ENCODE measurements at places on chromosomes 6 and 20. TPM values are rescaled to one million over a fixed set of nuclear protein-coding genes. Genes with fewer than 3 reads are reported as not detected.

- DNase-seq: no peak
Measured at GRCh38 chr6:107695061-107695720, 128.9 kb downstream of the SCML4 start.

DNA sequence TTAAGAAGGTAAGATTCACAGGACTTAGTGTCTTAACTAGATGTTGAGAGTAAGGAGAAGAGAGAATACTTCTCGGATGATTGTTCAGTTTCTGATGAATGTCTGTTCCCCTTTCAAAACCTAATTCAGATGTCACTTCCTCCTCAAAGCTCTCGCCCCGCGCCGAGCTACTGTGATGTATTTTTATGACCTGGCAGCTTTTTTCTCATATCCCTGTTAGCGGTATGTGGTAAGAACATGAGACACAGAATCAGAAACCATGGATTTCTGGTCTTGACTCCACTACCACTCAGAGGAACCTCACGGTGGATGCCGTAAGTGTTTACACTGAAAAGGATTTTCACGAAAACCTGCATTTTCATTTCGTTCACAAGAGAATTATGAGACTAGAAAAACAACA, 48.4 kb downstream of the CEP43 start:
- DNase-seq: peak; percentile 88

- no peak for DNase-seq
Measured at GRCh38 chr6:17816921-17817611, 110.3 kb upstream of the NUP153 start.

GRCh38 chr6:150004101-150004782, 21.1 kb downstream of the RAET1L start:
- peak; percentile 83 for DNase-seq

GRCh38 chr20:63246490-63247288, 7.6 kb downstream of the NKAIN4 start:
- DNase-seq: no peak

DNA sequence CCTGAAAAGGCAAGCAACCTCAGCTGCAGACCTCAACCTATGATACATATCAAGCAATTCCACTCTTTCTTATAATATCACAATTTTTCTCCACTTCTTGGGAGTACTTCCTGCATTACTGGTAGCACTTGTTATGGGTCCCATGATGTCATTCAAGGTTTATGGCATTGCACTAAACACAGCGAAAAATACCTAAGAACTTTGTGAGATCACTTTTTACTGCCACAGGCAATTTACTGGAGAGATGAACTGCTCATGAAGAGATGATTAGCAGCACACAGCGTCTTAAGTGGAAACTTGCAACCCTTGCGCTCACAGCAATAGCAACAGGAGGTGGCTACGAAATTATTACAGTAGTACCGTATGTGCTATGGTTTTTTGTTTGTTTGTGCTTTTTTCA, 19.3 kb upstream of the RIMS4 start:
- DNase-seq: no peak

DNA sequence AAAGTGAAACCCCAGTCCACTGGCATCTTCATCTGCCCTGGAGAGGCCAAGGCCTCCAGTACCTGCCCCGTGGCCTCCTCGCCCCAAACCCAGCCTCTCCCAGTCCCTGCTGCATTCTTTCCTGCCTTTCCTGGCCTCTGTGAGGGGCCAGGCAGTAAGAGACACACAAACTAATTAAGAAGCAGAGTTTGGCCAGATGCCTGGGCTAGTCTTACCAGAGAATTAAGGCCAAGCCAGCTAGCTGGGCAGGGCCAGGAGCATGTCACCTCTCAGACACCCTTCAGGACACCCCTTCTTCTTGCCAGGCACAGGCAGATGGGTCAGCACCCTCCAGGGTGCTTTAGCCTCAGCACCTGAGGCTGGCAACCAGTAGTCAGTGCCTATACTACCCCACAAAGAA, 2.4 kb downstream of the MDGA1 start:
- no peak for DNase-seq

GRCh38 chr6:80165143-80165542, 58.7 kb downstream of the BCKDHB start:
- DNase-seq: no peak

DNA sequence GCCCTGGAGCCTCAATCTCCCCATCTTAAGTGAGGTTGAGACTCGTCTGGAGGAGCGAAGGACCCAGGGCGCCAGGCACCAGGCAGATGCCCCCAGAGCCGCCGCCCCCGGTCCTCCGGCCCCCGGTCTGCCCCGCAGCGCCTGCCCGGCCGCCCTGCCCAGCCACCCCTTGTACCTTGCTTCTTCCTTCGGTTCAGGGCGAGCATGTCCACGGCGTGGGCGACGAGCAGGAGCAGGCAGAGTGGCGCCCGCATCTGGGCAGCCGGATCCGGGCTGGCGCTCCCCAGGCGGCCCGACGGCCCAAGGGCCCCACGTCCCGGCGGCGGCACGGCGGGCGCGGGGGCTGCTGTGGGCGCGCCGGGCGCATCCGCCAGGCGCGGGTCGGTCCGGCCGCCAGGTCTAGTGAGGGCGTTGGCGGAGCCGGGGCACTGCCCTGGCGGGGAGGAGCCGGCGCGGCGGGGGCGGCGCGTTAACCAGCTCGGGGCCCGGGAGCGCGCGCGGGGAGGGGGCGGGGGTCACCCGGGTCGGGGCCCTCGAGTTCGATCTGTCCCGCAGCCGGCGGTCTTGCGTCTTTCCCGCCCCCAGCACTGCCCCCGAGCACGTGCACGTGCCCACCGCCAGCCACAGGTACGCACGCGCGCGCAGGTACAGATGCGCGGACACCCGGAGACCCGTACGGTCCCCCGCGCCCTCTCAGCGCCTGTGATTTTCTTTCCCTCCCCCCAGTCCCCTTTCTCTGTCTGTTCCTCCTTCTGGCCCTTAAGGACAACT, at the start of gene RSPO4:
Gene RSPO4 (minus strand): TSS at position 401 of the 771 bp plus-strand sequence. CDS start 147 bp downstream, at position 254.
- DNase-seq: no peak

DNA sequence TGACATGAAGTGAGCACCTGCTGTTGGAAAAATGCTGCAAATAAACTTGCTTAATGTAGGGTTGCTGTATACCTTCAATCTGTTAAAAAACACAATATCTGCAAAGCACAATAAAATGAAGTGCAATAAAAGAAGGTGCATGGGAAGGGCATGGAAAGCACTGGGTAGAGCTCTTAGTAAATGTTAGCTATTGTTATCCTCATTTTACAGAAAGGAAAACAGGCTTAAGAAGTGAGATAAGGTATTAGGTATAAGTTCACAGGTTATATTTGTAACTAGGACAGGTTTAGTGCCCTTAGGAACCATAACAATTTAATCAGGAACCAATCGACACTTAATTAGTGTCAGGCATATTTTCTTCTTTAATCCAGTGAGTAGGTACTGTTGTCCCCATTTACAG, 36.7 kb downstream of the SLC22A2 start:
- no peak for DNase-seq

DNA sequence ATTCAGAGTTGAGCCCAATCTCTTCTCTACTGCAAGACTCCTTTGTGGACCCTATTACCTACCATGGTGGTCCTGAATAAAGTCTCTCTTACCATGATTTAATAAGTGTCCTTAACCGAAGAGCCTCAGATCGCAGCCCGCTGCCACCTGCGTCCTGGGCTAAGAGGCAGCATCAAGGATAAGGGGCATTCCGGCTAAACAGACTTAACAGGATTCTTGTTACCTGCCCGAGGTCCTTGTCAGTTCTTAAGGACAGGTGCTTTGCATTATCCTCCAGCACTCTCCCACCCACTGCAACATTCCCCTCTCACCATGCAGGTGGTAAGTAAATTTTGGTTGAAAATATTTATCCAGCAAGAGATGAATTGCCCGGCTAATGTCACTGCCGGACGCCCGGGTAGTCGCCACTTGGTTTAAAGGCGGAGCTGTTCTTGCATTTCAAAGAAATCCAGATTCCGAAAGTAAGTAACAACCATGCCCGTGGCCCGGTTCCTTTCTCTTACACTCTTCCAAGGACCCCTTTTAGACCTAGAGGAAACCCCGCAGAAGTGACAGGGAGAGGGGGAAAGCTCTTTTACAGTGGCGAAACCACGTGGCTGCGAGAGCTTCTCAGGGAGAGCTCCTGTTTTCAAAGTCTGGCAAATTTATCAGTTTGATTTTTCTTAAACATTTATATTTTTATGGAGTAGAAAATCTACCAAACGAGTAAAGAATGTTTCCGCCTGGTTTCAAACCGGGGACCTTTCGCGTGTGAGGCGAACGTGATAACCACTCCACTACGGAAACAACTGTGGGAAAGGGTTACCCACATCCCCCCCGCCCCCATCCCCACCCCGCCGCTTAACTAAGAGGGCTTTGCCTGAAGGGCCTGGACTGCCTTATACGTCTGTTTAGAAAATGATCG, 41.9 kb upstream of the PRSS16 start:
- no peak for DNase-seq

DNA sequence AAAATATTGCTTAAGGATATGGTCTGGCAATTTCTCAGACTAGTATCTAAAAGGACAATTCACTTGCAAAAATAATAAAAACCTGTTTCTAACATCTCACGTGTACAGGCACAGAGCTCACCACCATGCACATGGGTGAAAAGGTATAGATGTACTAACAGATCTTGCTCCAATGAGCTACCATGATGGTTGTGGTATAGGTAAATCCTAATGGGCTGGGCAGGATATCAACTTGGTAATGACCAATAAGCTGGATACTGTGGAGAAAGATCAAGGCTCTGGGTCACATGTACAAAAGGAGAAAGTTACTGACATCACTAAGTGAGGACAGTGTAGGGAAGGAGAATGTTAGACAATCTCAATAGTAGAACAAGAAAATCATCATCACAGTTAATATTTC, 111.0 kb upstream of the NUP153 start:
- no peak for DNase-seq

DNA sequence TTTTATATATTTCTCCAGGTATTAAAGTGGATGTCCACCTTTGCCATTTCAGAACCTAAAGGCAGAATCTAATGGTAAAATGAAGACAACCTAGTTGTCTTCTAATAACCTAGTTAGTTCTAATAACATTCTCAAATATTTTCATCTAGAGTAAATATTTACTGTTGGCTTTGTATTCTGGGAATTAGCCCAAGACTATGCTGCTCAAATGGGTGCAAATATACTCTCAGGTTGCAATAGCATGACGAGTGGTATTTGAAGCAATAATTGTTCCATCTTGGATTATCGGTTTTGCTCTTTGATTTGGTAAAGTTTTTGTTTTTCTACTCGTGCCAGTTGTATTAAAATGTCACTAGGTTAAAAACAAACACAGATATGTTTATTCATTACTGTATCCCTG, 21.0 kb upstream of the RSPH4A start:
- no peak for DNase-seq

DNA sequence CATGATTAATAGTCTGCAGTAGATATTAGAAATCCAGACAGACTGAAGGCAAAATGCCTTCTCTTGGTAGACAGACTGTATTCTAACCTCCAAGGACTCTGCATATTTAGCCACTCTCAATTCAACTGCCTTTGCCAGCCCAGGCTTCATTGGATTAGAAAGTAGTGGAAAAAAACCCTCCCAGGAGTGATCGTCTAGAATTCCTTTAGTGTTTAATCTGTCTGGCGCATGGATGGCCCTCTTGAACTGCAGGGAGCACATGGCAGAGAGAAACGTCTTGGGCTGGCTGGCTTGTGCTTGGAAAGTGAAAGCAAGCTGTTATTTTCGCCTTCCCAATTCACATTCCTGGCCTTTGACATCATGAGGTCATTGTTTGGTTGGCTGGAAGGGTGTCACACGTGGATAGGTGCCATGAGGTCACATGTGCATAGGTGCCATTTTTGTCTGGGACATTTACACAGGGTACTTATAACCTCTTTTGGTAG, 30.9 kb upstream of the NEDD9 start:
- no peak for DNase-seq

GRCh38 chr6:164184410-164184809, 769.9 kb downstream of the QKI start:
- DNase-seq: no peak

DNA sequence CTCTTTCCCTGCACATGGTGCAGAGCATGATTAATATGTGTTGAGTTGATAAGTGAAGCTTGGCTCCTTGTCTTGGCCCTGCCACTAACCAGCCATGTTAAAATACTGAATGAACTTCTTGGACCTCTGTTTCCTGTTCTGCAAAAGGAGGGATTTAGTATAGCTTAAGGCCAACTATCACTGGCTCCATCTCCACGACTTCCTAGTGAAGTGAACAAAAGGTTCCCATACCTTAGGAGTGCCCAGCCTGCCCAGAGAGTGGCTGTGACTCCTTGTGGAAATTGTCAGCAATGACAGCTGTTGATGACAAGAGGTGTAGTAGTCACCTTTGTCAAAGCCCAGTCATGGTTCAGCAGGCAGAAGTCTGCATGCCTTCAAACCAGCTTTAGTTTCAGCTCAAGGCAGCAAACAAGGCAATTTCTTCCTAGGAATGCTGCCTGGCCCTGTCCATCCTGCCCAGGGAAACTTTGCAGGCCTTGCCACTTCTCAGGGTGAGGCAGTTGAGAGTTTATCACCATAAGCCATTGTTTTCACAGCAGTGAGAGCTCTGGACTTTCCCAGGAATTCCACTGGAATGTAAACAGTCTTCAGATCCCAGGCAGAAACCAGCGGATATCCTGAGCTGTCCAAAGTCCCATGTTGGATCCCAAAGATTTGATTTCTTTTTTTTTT, 169.7 kb upstream of the TNFAIP3 start:
- no peak for DNase-seq

DNA sequence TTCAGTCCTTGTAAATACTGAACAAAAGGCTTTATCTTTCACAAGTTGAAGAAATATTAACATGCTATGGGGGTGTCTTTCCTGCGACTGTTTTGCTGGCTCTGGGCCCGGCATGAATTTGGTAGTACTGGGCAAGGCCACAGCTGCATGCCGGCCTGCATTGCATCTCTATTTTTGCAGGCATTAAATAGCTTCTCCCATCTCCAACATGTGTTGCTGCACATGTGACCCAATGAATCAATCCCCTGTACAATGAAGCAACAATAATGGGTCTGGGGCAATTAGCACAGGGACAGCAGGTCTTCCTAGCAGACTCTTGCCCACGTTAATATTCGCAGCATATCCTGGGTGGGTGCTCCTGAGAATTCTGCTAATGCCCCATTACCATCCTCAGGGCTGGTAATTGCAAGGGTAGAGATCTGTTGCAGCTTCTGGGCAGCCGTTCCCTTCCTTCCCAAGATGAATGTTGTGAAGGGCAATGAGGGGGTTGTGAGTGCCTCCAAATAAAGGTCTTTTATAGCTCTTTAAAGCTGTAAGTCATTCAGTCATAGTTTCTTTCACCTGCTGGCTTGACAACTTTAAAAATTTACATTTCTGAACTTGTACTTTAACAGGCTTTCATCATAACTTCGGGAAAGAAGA, 24.3 kb upstream of the CDYL start:
- DNase-seq: no peak

PRDM13 gene
- total RNA-seq: not detected

PXMP4 gene
- total RNA-seq: 7.8 TPM

CRISP2 gene
- total RNA-seq: not detected

AVP gene
- total RNA-seq: not detected
